ENCODE measurements at places on chromosomes 2 and 18.

DNA sequence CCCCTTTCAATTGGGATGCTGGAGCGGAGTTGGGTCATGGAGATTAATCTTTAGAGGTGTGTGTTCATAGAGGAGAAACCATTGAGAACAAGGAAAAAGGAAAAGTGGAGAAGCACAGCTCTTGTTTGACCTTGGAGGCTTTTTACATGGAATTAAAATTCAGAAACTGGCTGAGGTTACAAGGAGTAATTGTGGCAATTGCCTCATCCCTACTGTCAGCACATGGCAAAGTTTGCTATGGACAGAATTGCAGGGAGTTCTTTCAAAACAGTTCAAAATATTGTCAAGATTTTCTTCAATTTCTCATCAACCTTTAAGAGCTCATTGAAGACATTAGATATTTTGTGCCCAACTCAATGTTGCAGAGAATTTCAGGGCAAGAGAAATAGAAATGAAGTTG is 232.7 kb downstream of the SLC8A1 start:
- no peak for DNase-seq

GRCh38 chr2:40093021-40093675 is 314.1 kb upstream of the THUMPD2 start:
- no peak for DNase-seq

DNA sequence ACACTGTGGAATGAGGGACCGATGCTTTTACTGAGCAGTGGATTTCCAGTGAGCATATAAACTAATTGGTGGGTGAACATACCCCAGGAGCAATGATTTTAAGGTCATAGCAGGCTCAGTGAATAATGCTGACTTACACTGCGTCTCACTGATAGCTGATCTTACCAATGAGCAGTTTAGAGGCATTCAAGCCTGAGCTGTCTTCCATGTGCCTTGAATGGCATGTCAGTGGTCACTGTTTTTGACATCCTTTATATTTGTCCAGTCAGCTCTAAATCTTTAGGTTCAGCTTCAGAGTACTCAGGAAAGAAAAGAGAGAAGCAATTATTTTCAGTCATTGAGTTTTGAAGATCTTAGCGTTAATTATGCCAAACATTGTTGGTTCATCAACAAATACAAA is 88.3 kb downstream of the CAMKMT start:
- DNase-seq = no peak

- no peak for DNase-seq
These were observed 102.9 kb downstream of the KLHL29 start for GRCh38 chr2:23487735-23488492.

- no peak for DNase-seq
These were observed 17.2 kb upstream of the SFXN5 start for GRCh38 chr2:73088703-73089102.

DNA sequence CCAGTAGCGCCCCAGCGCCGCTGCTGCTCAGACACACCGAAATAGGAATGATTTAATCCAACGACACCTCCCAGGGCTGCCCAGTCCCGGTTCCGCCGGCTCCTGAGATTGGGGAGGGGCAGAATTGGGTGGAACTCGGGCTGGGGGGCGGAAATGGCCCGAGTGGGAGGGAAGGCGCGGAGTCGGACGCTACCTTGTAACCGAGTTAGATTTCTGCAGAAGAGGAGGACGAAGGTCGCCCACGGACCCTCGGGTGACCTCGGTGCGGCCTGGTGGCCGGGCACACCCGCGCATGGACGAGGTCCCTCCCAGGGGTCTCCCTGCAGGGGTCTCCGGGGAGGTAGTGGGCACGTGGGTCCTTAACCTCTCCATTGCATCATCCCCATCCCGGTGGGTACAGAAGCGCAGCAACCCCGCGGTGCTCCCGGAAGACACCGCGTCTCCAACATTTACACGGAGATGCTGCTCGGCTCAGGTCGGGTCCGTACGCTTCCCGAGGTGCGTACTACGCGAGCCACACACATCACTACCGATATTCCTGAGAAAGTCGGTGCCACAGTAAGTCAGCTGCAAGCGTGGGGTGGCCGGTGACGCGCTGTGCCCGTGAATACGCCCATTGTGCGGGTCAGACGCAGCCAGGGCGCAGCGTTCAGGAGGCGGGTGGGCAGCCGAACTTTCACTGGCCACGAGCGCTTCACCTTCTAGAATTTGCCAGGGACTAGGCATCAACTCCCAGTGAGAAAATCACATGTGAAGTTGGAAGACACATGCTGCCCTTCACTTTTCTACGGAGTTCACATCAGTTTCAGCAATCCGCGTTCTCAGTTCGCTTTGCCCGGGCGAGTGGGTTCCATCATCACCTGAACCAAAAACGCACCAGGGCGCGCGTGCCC is 3.0 kb downstream of the ZNF516 start:
- peak; percentile 13 for DNase-seq

- no peak for DNase-seq
These were observed 222.7 kb downstream of the PIEZO2 start for GRCh38 chr18:10926621-10927161.

DNA sequence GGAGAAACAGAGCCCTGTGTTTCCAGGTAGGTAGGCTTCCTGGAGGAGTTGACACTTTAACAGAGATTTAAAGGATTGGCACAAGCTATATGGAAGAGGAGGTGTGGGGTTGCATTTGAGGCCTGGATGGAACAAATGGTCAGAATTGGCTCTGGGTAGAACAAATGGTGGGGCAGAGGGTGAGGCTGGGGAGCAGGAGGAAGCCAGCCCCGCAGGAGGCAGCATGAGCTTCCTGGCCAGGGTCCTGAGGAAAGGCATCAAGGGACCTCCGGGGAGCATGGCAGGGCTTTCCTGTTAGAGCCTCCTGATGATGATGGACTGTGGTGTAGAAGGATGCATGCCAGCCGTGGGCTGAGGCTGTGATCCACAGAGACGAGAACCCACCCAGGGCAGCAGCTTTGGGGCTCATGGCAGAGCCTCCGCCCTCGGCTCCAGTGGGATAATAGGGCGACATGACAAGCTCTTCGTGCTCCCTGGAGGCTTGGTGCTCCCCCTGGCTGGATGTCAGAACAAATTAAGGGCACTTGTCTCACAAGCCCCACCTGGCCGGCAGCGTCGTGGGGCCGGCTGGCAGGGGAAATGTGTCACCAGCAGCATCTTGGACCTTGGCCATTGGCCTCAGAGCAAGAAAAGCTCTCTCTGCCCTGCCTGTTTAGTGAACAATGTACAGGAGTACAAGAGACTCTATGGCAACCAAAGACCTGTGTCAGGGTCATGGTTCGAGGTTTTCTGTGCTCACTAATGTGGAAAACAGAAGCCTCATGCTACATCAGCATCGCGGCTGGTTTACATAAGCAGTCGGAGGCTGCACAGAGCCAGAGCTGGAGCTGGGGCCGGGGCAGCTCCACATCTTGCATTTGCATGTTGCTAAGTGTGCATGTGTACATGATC is 153.5 kb downstream of the MYCN start:
- no peak for DNase-seq

- no peak for DNase-seq
These were observed 129.9 kb downstream of the SOCS6 start for GRCh38 chr18:70418546-70419311.

- DNase-seq = no peak
These were observed 411.0 kb downstream of the LRATD1 start for GRCh38 chr2:15043336-15044058.

- no peak for DNase-seq
These were observed 67.5 kb downstream of the ATP9B start for GRCh38 chr18:79136742-79137141.

DNA sequence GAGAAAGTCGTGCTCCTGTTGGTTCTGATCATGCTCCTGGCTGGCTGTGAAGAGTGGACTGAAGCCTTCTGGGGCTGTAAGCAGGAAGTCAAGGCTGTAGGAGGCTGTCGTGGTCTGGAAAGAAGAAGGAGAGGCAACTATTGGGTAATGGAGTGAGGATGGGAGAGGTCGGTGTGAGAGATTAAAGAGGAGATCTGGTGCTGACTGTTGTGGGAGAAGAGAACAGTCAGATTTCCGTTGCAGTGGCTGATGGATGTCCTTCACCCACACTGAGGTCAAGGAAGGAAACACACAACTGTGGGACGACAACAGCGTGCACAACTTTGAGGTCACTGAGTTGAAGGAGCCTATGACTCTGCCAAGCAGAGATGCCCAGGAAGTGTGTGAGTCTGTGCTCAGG is 2.8 kb upstream of the PSMD1 start:
- no peak for DNase-seq

- no peak for DNase-seq
These were observed 13.9 kb downstream of the ARPC2 start for GRCh38 chr2:218230882-218231281.

- DNase-seq = no peak
These were observed 164.2 kb downstream of the FIGN start for GRCh38 chr2:163571423-163572102.

DNA sequence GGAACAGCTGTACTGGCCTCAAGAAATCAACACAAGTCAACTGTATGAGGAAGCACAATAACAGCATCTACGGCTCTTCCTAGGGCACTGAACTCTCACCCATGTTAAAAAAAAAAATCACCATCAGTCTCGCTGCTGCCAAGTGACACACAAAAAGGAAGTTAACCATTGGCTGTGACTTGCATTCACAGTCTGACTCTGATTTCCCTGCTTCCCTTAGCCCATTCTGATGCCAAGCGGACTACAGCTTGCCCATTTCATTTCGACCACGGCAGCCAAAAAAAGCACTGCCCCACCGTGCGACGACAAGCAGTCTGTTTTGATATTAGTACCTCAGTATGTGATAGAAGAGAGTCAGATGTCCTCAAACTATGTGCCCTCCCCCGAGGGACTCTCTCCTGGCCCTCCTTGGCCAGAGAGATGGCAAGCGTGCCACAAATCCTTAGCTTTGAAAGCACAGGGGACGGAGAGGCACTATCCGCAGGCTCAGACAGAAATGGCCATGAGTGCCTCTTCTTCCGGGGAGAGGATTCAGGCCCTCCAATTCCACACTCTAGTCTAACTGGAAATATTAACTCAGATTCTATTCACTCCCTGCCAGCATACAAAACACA is 250.0 kb downstream of the TCF4 start:
- DNase-seq = no peak

DNA sequence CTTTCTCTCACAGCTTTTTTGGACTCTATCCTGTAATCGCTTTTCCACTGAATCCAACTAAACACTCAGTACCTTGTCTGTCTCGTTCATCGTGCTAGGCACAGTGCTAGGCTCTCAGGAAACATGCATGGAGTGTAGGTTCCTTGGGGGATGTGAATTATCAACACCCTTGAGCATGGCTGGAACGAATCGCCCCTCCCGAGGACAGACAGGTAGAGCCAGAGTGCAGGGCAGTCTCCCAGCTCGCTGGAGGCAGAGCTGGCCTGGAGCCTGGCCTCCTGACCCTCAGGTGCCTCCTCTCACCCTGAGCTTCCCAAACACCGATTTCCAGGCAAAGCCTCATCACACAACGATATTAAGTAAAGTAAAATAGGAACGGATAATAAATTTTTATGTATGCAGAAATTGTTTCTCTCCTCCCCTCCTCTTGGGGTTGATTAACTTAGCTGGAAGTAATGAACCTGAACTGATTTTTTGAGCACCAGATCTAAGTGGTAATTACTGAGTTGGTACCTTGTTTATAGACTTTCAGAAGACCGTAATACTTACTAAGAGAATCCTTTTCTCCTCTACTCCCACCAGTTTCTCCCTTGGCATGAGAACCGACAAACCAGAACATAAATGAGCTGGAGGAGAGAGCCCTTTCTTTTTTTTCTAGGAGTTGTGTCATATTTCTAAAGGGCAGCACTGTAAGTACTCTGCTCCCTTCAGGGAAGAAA is 90.5 kb downstream of the MSH2 start:
- no peak for DNase-seq

- DNase-seq = no peak
These were observed 44.5 kb downstream of the SH3BP4 start for GRCh38 chr2:234996069-234996940.

DNA sequence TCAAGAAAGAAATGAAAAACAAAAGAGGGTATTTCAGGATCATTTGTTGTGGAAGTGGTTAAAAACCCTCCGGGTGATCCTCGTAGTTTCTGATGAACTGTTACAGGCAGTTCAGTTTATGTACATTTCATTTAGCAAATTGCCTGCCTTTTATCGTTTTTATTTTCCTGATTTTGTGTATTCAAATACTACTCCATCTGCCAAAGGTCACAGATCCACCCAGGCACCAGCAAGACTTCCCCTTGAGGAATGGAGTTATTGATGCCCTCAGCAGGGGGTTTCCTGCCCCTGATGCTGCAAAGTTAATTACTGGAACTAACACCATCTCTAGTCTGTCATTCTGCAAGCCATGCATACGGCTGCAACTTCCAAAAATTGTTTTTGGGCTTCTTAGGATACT is 641.9 kb downstream of the SLC4A3 start:
- DNase-seq = no peak

GRCh38 chr2:29372185-29372584 is 257.0 kb downstream of the CLIP4 start:
- DNase-seq = no peak

GRCh38 chr18:58231930-58232329 is 187.9 kb downstream of the NEDD4L start:
- DNase-seq = no peak

DNA sequence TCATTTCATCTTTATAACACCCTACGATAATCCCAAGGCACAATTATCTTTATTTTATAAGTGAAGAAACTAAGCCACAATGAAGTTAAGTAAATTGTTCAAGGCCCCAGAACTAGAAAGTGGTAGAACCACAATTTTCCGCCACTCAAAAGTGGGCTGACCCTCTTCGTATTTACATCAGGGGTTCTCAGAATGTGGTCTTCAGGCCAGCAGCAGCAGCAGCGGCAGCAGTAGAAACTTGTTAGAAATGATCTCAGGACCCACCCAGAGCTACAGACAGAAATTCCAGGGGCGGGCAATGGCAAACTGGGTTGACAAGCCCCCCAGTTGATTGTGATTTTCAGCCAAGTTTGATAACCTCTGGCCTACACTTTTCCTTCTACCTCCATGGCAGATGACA is 62.8 kb downstream of the LBH start:
- DNase-seq = no peak

- no peak for DNase-seq
These were observed 469.7 kb upstream of the FANCL start for GRCh38 chr2:58710795-58711279.

- no peak for DNase-seq
These were observed 19.7 kb upstream of the IKZF2 start for GRCh38 chr2:213171147-213171546.

DNA sequence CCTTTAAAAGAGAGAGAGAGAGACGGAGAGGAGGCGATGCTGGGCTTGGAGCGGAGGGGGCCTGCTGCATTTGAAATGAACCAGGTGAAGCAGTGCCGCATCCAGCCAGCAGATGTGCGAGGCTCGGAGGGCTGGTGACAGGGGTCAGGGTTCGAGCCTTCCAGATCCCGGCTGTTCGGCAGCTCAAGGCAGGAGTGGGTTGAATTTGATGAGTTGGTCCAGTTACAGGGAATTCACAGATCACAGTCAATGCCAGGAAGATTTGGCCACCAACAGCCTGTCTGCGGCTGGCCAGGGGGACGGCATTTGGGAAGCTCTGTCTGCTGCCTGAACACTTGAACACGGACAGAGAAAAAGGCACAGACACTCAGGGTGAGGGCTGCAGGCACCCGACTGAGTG is 48.6 kb downstream of the PTGR3 start:
- no peak for DNase-seq

- DNase-seq = no peak
These were observed 98.2 kb upstream of the SMAD2 start for GRCh38 chr18:48028696-48029095.
